ENCODE measurements at places on chromosomes 11 and 22.

DNA sequence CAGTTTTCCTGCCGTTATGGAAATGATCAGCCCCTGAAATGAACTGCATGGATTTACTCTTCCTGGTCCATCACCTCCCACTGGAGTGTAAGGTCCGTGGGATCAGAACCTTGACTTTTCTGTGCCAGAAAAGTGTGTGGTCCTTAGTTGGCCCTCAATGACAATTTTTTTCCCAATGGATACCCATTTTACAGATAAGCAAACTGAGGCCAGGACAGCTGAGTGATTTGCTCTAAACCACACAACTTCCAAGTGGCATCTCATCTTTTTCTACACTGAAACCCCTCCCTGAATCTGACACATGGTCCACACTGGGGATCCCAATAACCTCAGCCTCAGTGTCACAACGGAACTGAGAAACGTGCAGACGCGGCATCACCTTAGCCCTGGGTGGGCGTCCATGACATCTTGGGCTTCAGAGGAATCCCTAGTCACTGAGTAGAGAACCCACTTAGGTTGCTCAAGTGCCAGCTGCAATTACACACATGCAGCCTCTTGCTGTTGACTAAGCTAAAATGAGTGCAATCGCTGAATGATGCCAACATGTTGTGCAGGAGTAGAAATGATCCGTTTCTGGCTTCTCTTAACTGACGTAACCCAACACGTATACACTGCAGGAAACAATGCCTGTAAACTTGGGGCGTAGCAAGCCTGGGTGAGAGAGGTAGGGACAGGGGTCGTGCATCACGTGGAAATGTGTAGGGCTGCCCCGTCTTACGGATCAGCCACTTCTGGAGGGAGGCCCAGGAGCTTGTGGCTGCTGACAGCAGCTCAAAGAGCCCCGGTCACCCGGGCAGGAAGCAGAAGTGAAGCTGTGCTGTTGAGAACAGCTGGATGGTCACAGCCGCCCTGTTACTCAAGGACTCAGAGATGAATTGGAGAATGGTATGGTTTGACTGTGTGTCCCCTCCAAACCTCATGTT lies 136.3 kb downstream of the SHANK2 start:
- no peak for DNase-seq

DNA sequence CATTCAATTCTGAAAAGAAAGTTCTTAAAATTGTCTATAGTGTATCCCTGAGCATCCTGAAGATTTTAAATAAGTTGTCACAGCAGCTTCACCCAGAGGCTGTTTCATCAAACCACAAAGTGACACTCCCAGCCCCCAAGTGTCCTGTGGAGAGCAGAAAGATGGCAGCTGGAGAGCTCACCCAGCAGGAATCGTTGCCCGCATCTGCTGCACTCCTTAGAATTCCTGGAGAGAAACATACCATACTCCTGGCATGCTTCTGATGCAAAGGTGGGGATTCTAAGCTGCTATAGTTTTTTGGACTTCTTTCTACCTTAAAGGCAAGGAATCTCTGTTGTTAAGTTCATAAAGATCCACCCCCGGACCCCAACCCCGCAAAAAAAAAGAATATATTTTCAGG lies 13.5 kb upstream of the CYB5R2 start:
- no peak for DNase-seq

- no peak for DNase-seq
These were observed 105.3 kb downstream of the NECTIN1 start for GRCh38 chr11:119623682-119624081.

- no peak for DNase-seq
These were observed 19.9 kb downstream of the SEC14L6 start for GRCh38 chr22:30526656-30527055.

All from endothelial cell (in vitro differentiated cells).